T-helper 2 cell treated with Interferon-gamma antibody and Interleukin-4, amounts not matched to agents 100 ng/mL and 5 ng/mL, for 36 hours (primary cell): ENCODE measurements at places on chromosomes 1 and 21. TPM values are rescaled to one million over a fixed set of nuclear protein-coding genes. Genes with fewer than 3 reads are reported as not detected.

KIF26B gene
- 0.02 TPM in 1 of 2 replicates, not detected in the other for total RNA-seq

DAB1 gene
- 2.9 and 3.5 TPM in 2 replicates for total RNA-seq

LRRC8C gene
- 46.8 and 46.9 TPM in 2 replicates for total RNA-seq

KRTAP11-1 gene
- 0.27 TPM in 1 of 2 replicates, not detected in the other for total RNA-seq

RPL22 gene
- 435 and 464 TPM in 2 replicates for total RNA-seq

CITED4 gene
- 8.5 and 9.5 TPM in 2 replicates for total RNA-seq

FCRL3 gene
- total RNA-seq = 0.23 and 0.39 TPM in 2 replicates

HEYL gene
- total RNA-seq = 0.11 and 0.14 TPM in 2 replicates

PFDN2 gene
- total RNA-seq = 65.1 and 73.9 TPM in 2 replicates

LRRC71 gene
- total RNA-seq = not detected in 2 replicates

FCRL1 gene
- 0.09 TPM in 1 of 2 replicates, not detected in the other for total RNA-seq

RHOU gene
- 1.5 and 1.8 TPM in 2 replicates for total RNA-seq

RGS5 gene
- total RNA-seq = 2.3 and 2.7 TPM in 2 replicates

FCER1G gene
- total RNA-seq = 2.5 and 3.1 TPM in 2 replicates

LORICRIN gene
- not detected in 2 replicates for total RNA-seq

CD5L gene
- total RNA-seq = not detected in 2 replicates

SPATA17 gene
- total RNA-seq = not detected in 2 replicates

KISS1 gene
- total RNA-seq = not detected in 2 replicates

ZNF362 gene
- total RNA-seq = 26.7 and 29.3 TPM in 2 replicates

NOS1AP gene
- not detected in 2 replicates for total RNA-seq

AMY1B gene
- total RNA-seq = not detected in 2 replicates

GNAT2 gene
- total RNA-seq = not detected in 2 replicates

S100A7 gene
- not detected in 2 replicates for total RNA-seq

CHIA gene
- not detected in 2 replicates for total RNA-seq

FOXO6 gene
- total RNA-seq = not detected in 2 replicates

AMY2A gene
- total RNA-seq = not detected in 2 replicates

PCAT6 gene
- not detected in 2 replicates for total RNA-seq

OVAAL gene
- not detected in 2 replicates for total RNA-seq

TOR1AIP2 gene
- 44.2 and 50.0 TPM in 2 replicates for total RNA-seq

RGS4 gene
- not detected in 2 replicates for total RNA-seq

KRTAP12-4 gene
- total RNA-seq = not detected in 2 replicates

GSTM1 gene
- total RNA-seq = 91.4 and 97.0 TPM in 2 replicates

GBP3 gene
- total RNA-seq = 34.0 and 34.5 TPM in 2 replicates

TTC24 gene
- total RNA-seq = 1.2 and 2.3 TPM in 2 replicates

PDPN gene
- total RNA-seq = not detected in 2 replicates

CLDN17 gene
- total RNA-seq = not detected in 2 replicates

LCE3D gene
- not detected in 2 replicates for total RNA-seq
